ENCODE measurements at places on chromosomes 1 and 21.

DNA sequence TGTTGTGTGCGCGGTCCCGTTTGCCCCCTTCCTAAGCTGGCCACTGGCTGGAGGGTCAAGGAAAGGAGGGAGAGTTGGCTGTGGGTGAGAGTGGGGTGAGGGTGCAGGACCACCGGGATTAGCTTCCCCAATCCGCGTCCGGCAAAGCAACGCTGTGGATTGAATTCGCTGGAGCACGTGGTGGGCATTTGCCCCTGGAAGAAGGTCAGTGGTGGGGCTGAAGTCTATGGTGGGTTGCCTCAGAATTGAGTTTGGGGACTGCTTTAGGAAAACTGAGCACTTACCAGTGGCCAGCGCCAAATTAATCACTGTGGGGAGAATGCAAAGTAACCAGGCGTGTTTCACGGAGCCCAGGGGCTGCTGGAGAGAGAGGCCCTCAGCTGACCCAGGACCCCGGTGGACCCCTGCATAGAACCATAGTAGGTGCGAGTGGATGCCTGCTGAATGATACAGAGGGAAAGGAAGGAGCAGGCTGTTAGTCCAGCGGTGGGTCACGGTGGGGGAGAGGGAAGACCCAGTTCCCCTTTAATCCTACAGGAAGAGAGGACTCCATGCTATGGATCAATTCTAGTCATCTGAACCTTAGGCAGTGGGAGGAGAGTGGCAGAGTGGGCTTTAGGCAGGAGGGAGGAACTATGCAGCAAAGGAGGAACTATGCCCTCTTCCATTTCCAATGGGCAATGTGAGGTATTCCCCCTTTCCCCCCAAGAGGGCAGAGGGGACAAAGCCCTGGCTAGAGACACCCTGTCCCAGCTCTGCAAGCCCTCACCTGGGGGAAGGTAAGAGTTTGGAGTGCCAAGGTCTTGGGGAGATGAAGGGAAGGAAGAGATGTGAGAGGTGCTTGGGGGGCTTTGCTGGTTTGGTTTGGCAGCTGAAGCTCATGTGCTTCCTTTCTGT is 1.2 kb downstream of the TNFRSF8 start:
- no peak for DNase-seq

GRCh38 chr1:68798071-68798470 is 301.2 kb upstream of the DEPDC1 start:
- no peak for DNase-seq

- DNase-seq, result peak; percentile 86
These were observed 20.7 kb upstream of the CYP2J2 start for GRCh38 chr1:59947047-59947938.

GRCh38 chr1:236673289-236673919 is 12.9 kb upstream of the ACTN2 start:
- DNase-seq, result peak; percentile 13

DNA sequence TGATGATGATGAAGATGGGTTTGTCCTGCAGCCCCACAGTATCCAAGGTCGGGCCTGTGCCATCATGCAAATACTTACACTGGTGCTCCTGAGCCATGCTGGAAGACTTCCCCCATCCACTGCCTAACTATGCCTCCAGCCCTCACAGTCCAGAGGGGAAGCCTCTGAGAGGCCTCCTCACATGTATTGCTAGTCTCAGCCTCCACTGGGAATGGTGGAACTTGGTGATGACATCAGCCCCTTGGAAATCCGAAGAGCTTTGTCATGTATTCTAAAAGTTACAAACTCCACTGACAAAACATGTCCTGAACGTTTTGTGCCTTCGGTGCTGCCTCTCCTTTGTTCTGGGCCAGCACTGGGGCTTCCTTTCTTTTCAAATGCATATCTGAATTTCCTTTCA is 61.1 kb upstream of the DMRTB1 start:
- no peak for DNase-seq

DNA sequence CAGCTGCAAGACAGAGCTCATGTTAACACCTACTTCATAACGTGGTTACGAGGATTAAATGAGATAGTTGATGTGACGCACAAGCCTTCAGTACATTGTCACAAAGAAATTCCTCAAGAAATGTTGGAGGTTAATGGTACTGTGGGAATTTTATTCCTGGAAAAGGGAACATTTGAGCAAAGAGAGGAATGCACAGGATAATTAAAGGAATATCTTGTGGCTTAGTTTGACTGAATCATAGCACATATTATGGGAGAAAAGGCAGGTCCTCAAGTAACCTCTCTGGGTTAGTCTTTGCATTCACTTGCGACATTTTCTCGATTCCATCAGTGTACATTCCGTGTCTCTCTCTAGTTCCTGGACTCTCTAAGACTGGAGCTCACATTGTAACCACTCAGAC is 300.2 kb upstream of the DUSP10 start:
- no peak for DNase-seq

DNA sequence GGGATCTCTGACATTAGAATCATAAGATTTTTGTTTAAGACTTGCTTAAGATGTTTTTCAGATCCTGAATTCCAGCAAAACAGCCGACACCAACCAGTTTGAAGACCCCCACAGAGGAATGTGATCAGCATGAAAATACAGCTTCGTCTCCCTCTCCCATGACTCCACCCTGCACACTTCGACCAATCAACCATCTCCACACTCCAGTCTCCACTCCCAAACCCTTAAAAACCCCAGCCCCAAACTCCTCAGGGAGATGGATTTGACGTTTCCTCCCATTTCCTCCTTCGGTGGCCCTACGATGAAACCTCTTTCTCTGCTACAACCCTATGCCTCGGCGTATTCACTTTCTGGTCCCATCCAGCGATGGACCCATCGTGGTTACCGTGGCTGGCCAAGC is 30.1 kb upstream of the KIF26B start:
- no peak for DNase-seq

GRCh38 chr1:233138788-233139585 is 156.5 kb downstream of the PCNX2 start:
- DNase-seq, result peak; percentile 86

- DNase-seq, result peak; percentile 88
These were observed 732 bp downstream of the HS2ST1 start for GRCh38 chr1:86914998-86915736.

DNA sequence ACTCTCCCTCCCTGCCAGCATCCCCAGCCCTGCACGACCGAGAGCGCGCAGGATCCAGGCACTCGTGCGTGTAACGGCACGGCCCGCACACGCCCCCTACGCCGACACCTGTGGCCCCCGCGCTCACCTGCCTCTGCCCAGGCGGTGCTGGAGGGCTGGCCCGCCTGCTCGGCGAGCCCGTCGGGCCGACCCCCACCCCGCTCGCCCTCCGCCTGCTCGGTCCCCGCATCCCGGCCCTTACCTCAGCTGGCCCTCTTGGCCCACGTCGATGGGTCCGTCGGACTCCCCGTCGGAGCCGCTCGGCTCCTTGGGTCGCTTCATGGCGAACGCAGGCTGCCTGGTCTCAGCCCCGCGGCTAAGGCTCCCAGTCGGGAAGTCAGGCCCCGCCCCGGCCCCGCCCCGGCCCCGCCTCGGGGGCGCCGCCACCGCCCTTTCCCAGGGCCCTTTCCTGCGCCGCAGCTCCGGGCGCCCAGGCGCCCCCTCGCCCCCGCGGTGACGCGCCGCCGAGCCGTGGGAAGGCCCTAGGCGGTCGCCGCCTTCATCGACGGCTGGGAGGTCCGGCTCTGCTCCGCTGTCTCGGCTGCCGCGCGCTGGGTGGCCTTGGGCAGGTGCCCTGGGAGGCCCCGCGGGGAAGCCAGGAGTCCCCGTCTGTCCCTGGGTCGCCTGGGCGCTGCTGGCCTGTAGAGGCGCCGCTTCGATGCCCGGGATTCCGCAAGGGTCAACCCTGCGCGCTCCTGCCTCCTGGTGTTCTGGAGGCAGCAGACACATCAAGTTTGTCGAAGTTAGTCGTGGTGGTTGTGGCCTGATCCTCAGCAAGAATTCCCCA is at the start of gene HEYL:
HEYL (minus strand) TSS at position 339 of the 826 bp plus-strand sequence; CDS start at position 321, 18 bp downstream.
- peak; percentile 76 for DNase-seq

DNA sequence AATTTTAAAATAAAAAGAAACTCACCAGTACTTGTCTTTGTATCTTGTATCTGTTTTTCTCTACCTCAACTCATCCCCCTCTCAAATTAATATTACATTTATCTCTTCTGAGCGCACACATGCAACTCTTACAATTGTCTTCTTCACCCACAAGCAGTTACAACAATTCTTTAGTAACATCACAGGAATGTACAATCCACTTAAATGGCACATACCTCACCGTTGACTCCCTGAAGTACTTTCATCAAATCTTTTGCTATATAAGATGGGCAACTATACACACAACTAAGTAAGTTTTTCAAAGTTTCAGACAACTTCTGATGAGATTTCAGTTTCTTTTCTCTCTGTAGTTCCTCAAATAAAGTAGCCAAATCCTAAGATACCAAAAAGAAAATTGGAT is 28.3 kb downstream of the HEATR1 start:
- DNase-seq, result no peak

DNA sequence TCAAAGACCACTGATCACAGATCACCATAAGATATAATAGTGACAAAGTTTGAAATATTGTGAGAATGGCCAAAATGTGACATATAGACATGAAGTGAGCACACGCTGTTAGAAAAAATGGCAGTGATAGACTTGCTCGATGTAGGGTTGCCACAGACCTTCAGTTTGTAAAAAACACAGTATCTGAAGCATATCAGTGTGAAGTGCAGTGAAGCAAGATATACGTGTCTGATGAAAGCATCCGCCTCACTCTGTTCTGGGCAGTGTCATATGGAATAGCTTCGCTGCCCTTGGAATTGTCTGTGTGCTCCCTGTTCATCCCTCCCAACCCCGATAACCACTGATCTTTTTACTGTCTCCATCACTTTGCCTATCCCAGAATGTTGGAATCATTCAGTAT is 50.7 kb downstream of the GALNT2 start:
- DNase-seq, result no peak

DNA sequence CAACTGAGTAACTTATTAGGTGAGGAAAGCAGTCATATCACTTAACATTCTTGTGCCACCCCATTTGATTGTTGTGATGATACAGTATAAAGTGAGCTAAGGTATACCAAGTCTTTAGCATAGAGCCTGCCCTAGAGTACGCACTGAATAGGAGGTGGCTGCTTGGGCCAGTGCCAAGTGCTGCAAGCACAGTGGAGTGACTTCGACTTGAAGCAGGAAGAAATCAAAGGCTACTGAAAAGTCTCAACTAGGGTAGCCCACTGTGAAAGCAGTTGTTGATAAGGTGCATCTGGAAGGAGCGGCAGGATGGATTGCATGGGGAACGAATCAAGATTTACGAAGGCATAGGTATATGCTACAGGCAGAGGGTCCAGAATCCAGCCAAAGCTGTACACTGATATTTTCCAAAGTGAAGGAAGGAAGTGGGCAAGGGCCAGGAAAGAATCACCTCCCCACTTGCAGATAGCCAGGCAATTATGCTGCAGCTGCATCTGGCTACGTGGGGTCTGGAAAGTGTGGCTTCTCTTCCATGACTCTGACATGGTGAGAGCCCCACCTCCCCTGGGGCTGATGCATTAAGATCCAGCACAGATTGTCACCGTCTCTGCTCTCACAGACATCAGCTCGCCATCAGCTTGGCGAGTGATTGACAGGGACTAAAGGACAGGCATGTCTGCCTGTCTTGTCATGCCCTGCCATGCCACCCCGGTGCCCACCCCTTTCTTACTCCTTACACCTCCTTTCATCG is 287.0 kb upstream of the PLXNA2 start:
- DNase-seq, result peak; percentile 39

GRCh38 chr1:207850621-207851407 is 60.1 kb downstream of the CD34 start:
- DNase-seq, result no peak

- DNase-seq, result no peak
These were observed 5.5 kb downstream of the MTR start for GRCh38 chr1:236800623-236801022.

DNA sequence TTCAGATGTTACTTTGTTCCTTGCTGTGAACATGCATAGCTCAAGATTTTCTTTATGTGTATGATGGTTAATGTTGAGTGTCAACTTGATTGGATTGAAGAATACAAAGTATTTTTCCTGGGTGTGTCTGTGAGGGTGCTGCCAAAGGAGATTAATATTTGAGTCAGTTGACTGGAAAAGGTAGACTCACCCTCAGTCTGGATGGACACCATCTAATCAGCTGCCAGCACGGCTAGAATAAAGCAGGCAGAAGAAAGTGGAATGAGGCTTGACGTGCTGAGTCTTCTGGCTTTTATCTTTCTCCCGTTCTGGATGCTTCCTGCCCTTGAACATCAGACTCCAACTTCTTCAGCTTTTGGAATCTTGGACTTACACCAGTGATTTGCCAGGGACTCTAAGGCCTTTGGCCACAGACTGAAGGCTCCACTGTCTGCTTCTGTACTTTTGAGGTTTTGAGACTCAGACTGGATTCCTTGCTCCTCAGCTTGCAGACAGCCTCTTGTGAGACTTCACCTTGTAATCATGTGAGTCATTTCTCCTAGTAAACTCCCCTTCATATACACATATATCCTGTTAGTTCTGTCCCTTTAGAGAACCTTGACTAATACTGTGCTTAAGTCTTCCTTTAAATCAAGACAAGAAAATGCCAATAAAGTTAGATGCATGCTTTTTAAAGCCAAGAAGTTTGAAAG is 626.6 kb downstream of the KCNT2 start:
- no peak for DNase-seq

DNA sequence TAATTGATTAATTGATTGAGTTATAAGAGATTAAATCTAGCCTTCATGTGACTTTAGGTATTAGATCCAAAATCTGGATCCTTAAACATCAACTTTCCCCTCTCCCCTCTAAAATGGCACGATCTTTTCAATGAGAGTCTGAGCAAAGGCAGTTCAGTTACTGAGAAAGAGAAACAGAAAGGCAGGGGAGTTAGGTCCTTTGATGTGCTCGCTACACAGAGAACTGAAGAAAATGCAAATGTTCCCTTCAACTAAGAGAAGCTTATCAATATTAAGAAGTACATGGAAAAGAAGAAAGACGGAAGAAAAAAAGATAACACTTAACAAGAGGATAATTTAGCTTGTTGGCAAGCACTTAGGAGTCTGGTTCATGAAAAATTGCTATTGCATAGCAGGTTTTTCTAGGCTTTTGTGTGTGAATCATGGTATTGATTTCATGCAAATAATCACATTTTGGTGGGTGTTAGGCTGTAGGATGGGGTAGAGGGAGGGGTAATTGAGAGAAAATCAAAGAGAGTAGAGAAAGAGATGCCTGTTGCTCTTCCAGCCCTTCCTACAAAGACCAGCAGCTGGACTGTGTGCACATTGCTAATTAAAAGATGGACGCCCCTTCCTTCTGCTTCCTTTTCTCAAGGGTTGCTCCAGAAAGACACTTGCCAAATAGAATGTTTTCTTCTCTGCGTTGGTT is 307.6 kb upstream of the PLXNA2 start:
- no peak for DNase-seq

- DNase-seq, result no peak
These were observed 70.7 kb upstream of the MUTYH start for GRCh38 chr1:45410850-45411509.

Measured in eye (tissue), 1 donor.